ENCODE measurements at places on chromosomes 16 and 17. TPM values are rescaled to one million over a fixed set of nuclear protein-coding genes. Genes with fewer than 3 reads are reported as not detected.

ZFP3 gene
- 0.12 TPM for total RNA-seq

DNA sequence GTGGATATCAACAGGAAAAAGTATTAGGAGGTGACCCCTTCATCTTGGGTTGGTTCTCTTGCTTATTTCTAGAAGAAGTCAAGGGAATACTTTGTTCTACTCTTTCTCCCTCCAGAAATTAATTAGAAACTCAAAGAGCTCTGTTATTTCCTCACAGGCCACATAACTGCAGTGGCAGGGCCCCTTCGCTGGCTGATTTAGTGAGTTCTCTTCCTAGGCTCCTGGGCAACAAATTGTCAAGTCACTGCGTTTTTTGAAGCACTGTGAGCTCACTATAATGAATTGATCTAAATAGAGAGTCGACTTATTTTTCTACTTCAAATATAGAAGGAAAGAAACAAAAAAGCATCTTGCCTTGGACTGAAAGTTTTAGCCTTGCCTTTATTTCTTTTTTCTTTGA is 4.8 kb downstream of the SHISA6 start:
- DNase-seq: no peak

SLC12A3 gene
- not detected for total RNA-seq

DNA sequence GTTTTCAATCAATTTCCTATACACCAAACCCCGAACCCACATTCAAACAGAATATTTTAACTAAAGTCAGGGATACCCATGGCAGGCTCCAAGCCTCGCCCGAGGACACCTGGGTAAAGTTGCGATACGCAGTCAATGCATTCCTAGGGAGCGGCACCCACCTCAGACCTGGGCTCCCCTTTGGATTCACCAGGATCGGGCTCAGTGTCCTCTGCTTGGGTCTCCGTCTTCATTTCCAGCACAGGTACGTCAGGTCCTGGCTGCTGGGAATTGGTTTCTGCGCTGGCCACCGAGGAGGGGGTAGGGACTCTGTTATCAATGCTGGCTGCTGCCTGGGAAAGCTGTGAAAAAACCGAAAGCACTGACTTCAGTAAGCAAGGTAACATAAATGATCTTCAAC is 51.7 kb upstream of the TRAP1 start:
- no peak for DNase-seq

GRCh38 chr17:7846063-7846735 is 8.7 kb upstream of the TMEM88 start:
- no peak for DNase-seq

DNA sequence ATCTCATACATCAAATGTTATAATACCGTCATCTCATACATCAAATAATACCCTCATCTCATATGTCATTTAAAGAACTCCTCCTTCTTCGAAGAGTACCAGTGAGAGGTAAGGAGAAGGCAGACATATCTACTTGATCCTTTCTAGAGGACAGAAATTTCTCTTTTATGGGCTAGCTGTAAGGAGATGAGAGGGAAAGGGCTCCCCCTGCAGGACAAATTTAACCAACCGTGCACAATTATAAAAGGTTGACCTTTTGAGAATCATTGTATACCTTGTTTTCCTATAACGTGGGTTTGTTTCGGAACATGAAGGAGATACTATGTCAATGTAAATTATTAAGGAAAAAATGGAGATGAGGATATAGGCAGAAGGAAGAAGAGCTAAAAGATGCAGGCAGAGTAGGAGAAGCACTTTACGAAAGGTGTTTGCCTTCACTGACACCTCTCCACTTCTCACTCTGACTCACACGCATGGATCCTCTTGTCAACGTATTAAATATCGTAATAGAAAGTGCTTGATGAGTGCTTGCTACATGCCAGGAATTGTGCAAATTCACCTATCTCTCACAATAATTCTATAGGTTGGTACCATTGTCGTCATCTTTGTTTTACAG is 465.9 kb upstream of the ERCC4 start:
- peak; percentile 56 for DNase-seq

GRCh38 chr17:57516290-57517230 is 228.5 kb downstream of the CCDC182 start:
- no peak for DNase-seq

DNA sequence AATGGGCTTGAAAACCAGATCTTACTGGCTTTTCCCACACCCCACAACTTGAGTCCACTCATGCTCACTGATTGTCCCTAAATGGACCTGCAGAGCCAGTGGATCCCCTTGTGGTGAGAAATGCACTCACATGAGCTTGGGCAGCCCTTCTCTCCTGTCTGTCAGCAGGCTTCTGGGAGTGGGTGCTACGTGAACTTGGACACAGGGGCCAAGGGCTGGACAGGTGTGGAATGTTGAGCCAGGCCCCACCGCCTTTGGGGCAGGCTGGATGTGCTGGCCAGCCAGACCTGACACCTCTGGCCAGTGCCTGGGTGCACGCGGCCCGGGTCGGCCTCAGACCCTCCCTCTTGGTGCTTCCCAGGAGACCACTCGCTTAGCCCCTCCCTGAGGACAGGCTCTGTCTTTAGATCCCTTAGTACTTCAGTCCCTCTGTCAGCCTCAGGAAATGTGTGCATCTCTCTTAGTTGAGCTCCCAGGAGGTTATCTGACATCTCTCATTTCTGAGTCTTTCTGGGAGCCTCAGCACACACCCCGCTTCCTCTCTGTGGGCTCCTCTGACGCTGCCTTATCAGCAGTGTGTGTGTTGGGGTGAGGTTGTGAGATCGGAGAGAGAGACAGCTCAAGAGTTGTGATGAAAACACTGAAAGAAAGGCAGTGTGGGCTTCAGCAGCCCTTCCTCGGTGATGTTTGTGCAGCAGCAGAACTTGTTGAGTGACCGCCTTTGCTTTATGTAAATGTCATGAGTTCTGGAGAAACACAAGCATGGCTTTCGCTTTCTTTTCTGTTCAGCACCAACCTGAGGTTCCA is 117.0 kb downstream of the RAB11FIP4 start:
- no peak for DNase-seq

- DNase-seq: peak; percentile 62
Measured at GRCh38 chr16:31354394-31355291, at the start of gene ITGAX. Gene ITGAX, plus strand, starts transcription at chr16:31355176. Its CDS starts 79 bp downstream, at chr16:31355255.

DNA sequence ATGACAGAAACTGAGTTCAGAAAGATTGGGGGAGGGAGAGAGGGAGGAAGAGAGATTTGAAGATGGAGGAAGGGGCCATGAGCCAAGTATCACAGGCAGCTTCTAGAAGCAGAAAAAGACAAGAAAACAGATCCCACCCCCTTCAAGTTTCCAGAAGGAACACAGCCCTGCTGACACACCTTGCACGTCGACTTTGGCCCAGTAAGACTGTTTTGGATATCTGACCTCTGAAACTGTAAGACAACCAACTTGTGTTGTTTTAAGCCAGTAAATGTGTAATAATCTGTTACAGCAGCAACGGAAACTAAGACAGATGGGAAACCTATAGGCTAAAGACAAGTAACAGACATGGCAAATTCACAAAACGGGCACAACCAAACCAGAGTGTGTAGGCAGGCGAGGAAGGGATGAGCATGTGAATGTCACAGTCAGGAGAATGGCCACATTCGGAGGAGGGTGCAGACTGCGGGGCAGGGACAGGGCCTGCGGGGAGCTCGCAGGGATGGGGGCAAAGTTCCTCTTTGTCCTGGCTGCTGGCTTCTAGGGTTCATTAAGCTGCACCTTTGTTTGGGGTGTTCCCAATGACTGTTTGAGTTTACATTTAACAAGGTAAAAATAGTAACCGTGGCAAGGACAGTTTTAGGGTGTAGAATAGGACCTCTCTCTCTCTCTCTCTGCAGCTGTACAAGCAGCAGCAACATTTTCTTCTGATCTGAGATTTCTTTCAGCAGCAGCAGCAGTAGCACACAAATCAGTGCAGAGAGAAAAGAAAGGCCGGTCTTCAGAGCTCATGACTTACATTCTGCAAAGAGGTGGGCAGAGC is 18.3 kb upstream of the ATP2C2 start:
- DNase-seq: no peak

MFAP4 gene
- 360 TPM for total RNA-seq

DNA sequence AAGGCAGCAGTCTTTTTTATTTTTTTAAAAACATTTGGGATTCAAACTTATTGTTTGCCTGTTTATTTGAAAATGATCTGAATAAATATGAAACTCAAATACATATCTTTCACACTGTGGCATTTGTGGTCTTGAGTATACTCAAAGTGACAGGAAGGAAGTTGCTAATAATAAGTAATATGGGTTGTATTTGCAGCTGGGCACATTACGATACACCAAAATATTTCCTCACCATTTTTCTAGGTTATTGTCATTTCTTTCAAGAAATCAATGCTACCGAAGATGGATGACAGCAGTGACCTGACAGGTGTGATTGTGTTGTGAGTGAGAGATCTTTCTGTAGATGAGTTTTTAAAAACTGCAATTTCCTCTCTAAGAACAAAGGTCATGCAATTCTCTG is 665.7 kb downstream of the CDH8 start:
- no peak for DNase-seq

- DNase-seq: no peak
Measured at GRCh38 chr17:27380551-27380950, 75.7 kb upstream of the KSR1 start.

DNA sequence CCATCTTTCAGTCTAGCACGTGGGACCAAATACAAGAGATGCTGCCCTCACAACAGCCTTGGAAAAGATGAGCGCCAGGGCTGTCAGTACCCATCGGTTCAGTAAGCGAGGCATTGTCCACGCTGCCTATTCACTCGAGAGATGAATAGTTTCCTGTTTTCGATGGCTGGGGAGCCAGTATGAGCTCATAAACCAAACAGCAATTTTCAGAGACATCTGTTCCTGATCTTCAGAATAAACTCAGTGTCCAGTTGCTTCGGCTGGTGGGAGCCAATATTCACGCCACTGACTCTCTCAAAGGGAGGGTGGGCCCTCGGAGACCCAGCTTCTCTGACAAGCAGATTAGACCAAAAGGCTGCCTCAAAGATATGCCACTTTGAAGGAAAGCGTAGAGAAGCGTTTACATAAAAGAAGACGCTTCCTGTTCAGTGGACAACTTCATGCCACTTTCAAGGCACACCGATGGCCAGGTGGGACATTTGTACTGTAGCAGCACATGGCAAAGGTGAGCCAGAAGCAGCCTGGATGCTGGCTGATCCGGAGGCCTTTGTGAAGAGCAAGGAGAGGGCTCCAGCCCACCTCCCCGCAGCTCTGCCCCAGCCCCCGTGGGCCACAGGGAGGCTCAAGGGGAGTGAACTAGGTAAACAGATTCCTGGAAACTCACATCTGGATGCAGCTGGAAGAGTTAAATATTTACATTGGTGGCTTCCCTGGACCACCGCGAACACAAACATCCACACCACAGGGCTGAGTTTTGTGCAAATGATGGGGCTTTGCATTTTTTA is 6.0 kb downstream of the TIMM22 start:
- DNase-seq: no peak

SULT1A2 gene
- 1.8 TPM for total RNA-seq

GRCh38 chr17:55576996-55577586 is 65.8 kb upstream of the SMIM36 start:
- peak; percentile 12 for DNase-seq

- DNase-seq: no peak
Measured at GRCh38 chr17:50989149-50989548, 123.0 kb upstream of the TOB1 start.

DNA sequence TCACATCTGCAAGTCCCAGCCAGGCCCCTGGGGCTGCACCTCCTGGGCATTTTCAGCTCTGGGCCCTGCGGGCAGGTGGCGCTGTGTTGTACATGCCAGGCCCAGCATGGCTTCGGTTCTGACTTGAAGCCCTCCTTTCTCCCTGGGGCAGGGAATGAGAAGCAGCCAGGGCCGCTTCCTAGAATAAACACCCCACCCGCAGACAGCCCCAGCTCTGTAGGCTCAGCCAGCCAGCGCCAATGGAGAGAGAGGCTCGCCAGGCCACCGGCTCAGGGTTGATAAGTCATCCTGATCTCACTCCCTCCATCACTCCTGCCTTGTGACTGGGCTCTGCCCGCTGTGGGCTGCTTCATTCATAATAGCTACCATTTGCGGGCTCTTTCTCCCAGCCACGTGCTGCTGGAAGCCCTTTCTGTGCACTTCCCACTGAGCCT is 6.0 kb upstream of the GLIS2 start:
- peak; percentile 84 for DNase-seq

CLN3 gene
- total RNA-seq: 62.1 TPM

TNRC6C gene
- 3.5 TPM for total RNA-seq

- no peak for DNase-seq
Measured at GRCh38 chr16:60645541-60645940, 1390.7 kb downstream of the CDH8 start.

GRCh38 chr17:64491994-64492393 is 4.9 kb downstream of the POLG2 start:
- no peak for DNase-seq

GRCh38 chr16:82728901-82729300 is 102.1 kb downstream of the CDH13 start:
- no peak for DNase-seq

GRCh38 chr17:49111934-49112333 is 20.6 kb upstream of the B4GALNT2 start:
- DNase-seq: no peak

- DNase-seq: no peak
Measured at GRCh38 chr16:64225696-64226095, 896.2 kb downstream of the CDH11 start.

All from hepatocyte (in vitro differentiated cells).